ENCODE measurements at places on chromosomes 5 and 9.

GRCh38 chr9:2128618-2129017, 113.5 kb downstream of the SMARCA2 start:
- DNase-seq, result no peak

DNA sequence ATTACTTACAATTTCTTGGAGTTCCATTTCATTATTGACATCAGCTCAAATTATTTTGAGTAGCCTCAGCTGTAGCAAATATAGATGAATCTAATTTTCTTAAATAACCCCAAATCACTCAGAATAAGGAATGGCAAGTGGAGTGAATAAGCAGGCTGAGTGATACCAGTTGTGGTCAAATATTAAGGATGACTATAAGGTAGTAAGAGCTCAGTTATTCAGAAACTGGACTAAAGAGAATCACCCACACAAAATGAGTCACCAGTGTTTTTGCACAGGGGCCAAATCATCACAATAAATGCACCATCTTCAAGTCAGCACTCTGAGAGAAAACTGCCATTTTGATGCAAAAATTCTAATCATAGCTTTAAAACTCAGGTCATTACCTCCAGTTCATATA, 128.9 kb upstream of the TARS1 start:
- no peak for DNase-seq

- DNase-seq, result no peak
Measured at GRCh38 chr9:17875886-17876285, 297.0 kb downstream of the SH3GL2 start.

GRCh38 chr5:142323480-142324135, 1.2 kb downstream of the SPRY4 start:
- no peak for DNase-seq

- DNase-seq, result no peak
Measured at GRCh38 chr5:65924366-65925043, 1.9 kb upstream of the ERBIN start.

DNA sequence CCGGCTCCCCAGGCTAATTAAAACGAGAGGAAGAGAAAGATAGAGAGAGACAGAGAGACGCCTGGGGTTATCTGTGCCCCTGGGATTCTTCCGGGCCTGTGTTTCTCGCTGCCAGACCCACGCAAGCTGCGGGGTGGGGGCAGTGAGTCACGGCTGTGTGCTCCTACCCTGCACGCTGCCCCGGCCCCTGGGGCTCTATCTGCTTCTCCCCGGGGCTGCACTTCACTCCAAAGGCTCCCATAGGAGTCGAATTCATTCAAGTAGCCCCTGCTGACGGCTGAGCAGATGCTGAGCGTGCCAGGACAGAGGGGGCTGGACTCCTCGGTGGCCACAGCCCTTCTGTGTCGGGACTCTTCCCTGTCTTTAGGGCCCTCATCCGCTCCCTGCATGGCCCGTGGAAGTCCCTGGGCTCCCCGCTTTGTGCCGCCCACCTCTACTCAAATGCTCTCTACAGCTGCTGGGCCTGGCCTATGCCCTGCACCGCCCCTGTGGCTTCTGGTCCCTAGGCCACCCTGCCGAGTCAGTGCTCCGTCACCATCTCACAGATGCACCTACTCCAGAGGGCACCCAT, 22.8 kb downstream of the SARDH start:
- DNase-seq, result no peak

GRCh38 chr5:88203981-88204750, 64.5 kb downstream of the TMEM161B start:
- DNase-seq, result no peak

- DNase-seq, result no peak
Measured at GRCh38 chr5:150511578-150512367, 3.8 kb downstream of the NDST1 start.

- no peak for DNase-seq
Measured at GRCh38 chr9:8717146-8717545, 917.6 kb upstream of the DMAC1 start.

- DNase-seq, result no peak
Measured at GRCh38 chr9:109811876-109812275, 31.9 kb downstream of the PALM2AKAP2 start.

- no peak for DNase-seq
Measured at GRCh38 chr9:11966786-11967185, 726.4 kb upstream of the TYRP1 start.

DNA sequence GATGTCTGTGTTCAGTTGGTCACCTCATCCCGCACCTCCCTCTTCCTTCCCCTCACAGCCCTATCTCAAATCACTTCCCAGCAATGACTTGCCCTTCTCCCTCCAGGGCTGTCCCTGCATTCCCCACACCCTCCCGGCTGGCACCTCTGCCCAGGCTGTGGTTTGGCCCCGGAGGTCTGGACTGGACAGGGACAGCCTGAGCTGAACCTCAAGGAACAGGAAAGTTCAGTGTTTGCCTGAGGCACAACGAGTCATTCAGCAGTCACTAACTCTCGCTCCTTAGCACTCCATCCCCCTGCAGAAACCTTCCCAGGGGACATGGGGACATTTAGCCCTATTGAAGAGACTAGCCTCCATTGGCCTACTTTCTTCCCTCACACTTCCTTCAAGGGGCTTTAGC, 58.3 kb upstream of the MAP3K1 start:
- DNase-seq, result no peak

DNA sequence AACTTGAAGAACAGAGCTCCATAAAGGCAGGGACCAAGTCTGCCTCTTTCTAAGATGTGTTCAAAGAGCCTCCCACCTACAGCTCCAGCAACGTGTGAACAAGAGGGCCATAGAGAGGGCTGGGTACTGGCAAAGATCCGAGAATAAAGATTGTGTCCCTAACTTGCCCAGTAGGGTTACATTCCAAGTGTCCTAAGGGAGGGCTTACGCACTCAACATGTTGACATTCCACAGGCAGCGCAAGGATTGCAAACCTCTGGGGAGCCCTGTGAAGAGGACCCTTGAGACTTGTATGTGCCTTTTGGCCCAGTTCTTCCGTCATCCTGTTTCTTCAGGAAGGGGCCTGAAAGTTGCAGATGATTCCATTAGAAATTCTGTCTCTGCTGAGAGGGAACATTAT, 48.2 kb upstream of the ENTREP1 start:
- no peak for DNase-seq

DNA sequence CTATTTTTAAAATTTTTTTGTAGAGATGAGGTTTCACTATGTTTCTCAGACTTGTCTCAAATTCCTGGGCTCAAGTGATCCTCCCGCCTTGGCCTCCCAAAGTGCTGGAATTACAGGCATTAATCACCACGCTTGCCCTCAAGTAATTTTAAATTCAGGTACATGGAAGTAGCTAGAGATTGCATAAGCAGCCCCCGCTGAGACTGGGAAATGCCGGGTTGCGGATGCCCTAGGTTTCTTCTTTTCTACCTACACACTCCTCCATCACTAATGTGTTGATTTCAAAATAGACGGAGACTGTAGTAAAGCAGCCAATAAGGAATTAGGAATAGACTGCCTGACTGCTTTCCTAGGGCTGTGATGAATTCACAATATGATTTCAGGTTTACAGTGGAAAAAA, 202.4 kb downstream of the FANCC start:
- DNase-seq, result no peak

GRCh38 chr5:27124590-27124989, 86.2 kb upstream of the CDH9 start:
- no peak for DNase-seq

- no peak for DNase-seq
Measured at GRCh38 chr9:127640908-127641545, 28.9 kb downstream of the STXBP1 start.

GRCh38 chr5:91225848-91226686, 157.1 kb downstream of the ARRDC3 start:
- peak; percentile 6 for DNase-seq

- DNase-seq, result no peak
Measured at GRCh38 chr5:86526811-86527348, 90.9 kb upstream of the COX7C start.

GRCh38 chr5:149434162-149435014, 55.3 kb upstream of the IL17B start:
- no peak for DNase-seq

GRCh38 chr9:104025945-104026344, 68.2 kb upstream of the SMC2 start:
- DNase-seq, result no peak

DNA sequence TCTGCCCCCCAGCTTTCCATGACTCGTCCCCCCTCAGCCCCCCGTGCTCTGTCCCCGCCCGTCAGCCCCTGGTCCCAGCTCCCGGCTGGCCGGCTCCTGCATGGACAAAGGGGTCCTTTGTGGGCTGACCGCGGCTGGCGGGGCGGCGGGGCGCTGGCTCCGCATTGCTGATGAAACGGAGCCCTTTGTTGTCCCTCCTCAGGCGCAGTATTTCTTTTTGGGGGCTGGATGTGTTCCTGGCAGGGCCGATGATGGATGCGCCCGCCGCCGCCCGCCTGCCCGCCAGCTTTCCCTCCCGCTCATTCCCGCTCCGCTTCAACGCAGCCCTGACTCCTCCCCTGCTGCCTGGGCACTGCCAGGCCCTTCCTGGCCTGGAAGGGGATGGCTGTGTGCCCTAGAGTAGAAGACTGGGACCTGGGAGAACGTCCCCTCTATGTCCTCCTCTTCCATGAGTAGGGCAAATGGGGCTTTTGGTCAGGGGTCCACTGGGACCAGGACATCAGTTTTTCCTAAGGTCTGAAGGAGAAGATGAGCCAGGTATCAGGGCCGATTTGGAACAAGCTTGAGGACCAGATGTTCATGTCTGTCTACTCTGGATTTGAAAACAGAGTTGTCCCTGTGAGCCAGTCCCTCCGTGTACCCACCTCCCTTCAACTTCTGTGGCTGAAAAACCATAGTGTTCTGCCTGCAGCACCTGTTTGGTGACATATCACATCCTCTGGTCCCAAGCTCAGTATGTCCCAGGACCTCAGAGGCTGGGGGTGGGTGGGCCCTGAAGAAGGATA, 29.0 kb downstream of the CXXC5 start:
- no peak for DNase-seq

DNA sequence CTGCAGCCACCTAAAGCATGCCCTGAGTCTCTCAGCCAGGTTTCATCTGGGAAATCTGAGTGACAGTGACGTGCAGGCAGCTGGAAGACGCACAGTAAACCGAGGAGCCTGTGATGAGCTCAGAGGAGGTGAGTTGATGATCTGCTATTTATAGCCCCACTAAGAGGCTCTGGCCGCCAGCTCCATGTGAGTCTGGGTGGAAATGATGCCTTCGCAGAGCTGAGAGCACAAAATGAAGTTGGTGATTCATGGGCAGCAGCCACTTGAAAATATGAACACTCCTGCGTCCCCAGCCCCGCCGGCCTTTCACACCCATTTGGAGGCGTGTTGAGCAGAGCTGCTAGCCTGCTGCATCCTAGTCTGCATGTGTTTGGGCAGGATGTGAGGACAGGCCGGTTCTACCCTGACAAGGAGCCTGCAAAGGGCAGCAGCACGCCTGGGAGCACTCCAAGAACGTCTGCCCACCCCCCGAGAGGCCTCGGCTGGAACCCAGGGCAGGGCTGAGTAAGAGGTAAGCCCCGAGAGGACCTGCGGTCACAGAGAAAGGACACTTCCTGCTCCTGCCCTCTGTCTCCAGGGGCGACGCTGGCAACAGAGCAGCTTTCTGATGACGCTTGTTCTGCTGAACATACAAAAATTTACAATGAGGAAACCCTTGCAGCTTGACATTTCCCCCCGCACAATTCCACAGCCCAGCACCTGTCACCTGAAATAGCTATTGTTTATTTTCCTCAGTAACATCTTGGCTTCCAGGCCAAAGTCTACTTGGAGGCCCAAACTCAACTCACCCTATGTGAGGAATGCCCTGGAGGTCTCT, 25.1 kb upstream of the CDKN2AIPNL start:
- DNase-seq, result peak; percentile 85

- DNase-seq, result no peak
Measured at GRCh38 chr9:25773805-25774204, 95.6 kb upstream of the TUSC1 start.

DNA sequence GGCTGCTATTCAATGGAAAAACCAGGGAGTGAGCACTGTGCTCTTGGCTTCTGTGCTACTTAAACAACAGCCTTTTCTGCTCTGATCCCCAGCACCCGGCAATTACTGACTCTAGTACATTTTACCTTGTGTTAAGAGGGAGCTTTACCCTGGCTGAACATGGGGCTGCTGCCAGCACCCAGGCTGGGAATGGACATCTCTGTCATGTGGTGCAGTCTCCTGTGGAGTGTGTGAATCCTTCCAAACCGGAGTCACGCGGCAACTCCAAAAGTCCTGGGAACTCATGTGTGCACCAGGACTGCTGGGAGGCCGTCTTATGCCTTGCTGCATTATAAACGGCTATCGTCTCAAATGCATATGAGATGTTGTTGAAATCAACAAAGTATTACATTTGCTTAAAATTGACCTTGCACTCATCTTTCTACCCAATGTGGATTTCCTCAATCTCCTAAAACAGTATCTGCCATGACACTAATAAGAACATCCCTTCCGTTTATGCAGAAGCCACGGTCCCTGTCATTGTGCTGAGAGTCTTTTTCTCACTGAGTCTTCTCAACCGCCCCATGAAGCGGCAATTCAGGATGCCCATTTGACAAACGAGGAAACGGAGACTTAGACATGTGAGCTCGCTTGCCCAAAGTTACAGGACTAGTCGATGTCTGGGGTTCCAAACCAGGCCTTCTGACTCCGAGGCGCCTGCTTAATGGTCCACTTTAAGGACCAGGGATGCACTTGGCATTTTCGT, 884 bp upstream of the GSN start:
- DNase-seq, result no peak

GRCh38 chr5:81393783-81394718, at the start of gene ACOT12:
ACOT12 (minus strand) TSS chr5:81394134; CDS start chr5:81394114, 20 bp downstream.
- DNase-seq, result no peak

- DNase-seq, result no peak
Measured at GRCh38 chr5:11082404-11082945, 321.4 kb upstream of the DAP start.

GRCh38 chr5:87008751-87009560, 258.7 kb upstream of the RASA1 start:
- no peak for DNase-seq

DNA sequence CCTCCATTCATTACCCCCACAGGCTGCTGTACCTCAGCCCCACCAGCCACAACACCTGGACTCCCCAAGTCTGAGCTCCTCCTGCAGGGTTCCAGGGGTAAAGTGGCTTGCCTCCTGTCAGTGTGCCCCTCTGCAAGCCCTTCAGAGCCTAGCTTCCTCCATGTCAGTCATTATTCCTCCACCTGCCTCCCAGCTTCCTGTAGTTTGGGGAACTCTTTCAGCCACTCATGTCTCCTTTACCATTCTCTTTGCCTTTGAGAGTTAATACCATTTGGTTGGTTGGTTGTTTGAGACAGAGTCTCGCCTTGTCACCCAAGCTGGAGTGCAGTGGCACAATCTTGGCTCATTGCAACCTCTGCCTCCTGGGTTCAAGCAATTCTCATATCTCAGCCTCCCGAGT, 36.2 kb downstream of the IRF1 start:
- DNase-seq, result no peak

DNA sequence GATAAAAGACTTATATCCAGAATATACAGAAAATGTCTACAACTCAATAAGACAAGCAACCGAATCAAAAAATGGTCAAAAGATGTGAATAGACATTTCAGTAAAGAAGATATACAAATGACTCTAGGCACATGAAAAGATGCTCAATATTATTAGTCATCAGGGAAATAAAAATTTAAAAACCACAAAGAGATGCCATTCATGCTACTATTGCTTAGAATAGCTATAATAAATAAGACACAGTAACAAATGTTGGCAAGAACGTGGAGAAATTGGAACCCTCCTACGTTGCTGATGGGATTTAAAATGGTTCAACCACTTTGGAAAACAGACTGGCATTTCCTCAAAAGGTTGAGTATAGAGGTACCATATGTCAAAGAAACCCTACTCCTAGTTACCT, 39.8 kb downstream of the POLK start:
- no peak for DNase-seq

Measured in stimulated activated naive B cell treated with anti-CD40 and anti-IgM and Interleukin-4, amounts not matched to agents 10 μg/mL and 1 μg/mL and 100 μg/mL, for 72 hours (primary cell).